Stimulated activated CD8-positive, alpha-beta memory T cell treated with anti-CD3 and anti-CD28 coated beads, Interleukin-7, amount 100 ng/mL, for 1 hour (primary cell): ENCODE measurements at places on chromosomes 4 and X.
A peak's percentile ranks its signal among the peaks of the same experiment; 100 is the strongest.

- DNase-seq, result no peak
Observed at GRCh38 chr4:98262431-98262830, 1.2 kb downstream of the RAP1GDS1 start.

GRCh38 chrX:7119950-7120877 lies 27.3 kb upstream of the STS start:
- DNase-seq, result no peak

DNA sequence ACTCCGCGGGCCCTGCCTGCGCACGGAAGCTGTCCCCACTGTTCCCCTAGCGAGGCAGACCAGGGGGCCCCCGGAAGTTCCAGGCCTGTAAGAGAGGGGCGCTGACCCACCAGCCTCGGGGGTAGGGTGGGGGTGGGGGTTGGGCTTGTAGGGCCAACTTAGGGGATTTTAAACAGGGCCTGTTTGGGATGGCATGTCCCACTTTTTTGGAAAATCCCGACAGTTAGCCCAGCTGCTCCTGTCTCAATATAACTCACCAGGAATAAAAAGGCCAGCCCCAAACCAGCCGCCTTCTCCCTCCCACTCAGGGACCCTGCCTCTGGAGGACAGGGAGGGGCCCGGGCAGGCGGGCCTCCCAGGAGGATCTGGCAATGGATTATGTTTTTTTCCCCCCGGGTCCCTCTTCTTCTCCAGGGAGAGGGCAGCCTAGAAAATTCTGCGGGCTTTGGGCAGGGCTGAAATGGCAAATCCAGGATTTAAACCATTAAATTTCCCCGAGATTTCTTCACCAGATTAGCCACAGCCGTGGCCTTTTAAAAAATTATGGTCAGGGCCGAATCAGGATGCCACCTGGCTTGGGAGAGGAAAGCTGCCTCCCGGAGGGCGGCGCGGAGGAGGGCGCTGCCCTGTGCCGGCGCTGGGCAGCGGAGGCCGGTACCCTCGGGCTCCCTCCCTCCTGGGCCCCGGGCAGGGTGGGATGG lies 957 bp downstream of the PPP2R2C start:
- DNase-seq, result no peak

DNA sequence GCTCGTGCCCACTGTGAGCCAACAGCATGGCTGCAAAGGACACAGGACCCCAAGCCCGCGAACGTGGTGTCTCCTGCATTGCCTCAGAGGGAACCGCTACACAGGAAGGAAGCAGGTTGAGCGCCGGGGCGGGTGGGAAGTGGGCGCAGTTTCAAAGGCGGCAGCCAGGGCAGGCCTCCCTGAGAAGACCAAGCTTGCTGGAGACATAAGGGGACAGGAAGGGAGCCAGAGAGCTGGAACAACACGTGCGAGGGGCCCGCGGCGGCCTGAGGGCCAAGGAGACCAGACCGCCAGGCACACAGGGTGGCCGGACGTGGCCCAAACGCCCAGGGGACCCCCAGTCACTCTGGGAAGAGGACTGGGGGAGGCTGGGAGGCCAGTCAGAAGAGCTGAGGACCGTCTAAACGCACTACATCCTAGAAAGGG lies 32.0 kb downstream of the CTBP1 start:
- peak; percentile 30 for DNase-seq

GRCh38 chrX:106378616-106379015 lies 210.5 kb downstream of the PWWP3B start:
- no peak for DNase-seq

GRCh38 chr4:912548-913279 lies 19.4 kb downstream of the GAK start:
- no peak for DNase-seq

- no peak for DNase-seq
Observed at GRCh38 chr4:145623831-145624230, 4.6 kb downstream of the MMAA start.

DNA sequence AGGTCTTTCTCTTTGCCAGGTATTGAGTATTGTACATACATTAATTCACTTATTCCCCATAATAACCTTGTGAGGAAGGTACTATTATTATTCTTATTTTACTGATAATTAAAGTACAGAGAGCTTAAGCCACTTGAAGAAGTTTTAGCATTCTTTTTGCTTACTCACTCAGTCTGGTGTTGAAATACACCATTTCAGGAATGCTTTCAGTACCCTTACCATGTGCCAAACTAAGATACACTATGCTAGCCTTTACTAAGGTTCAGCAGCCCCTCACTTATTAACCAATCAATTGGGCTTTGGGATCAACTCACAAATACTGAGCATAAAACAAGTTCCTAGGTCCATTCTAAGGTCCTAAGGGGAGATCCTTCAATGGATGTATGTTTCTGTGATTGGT lies 179.0 kb upstream of the FGF13 start:
- no peak for DNase-seq

DNA sequence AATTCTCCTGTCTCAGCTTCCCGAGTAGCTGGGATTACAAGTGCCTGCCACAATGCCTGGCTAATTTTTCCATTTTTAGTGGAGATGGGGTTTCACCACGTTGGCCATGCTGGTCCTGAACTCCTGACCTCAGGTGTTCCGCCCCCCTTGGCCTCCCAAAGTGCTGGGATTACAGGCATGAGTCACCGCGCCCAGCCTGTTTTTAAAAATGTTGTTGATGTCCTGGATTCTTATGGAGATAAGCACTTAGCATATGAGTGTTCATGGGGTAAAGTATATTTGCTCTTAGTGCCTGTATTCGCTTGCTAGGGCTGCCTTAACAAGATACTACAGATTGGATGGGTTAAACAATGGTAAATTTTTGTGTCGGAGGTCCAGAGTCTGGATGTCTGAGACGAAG lies 91.7 kb downstream of the CEP44 start:
- DNase-seq, result no peak

DNA sequence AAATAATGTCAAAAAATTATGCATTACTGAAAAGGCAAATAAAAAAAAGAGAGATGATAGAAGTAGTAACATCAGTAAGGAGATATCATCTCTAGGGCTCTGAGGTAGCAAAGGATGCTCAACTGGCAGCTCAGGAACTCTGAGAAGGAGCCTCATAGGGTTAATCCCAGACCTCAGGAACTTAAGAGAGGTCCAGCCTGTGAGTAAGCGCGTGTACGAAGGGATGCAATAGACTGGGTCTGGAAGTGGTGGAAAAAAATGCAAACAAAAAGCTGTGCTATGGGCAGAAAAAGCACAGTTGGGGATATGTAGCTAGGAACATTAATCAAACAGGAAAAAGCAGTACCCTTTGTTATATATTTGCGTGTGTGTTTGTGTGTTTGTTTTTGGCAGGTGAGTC lies 282.0 kb downstream of the GALNTL6 start:
- DNase-seq, result no peak

- no peak for DNase-seq
Observed at GRCh38 chr4:166816890-166817289, 417.4 kb downstream of the SPOCK3 start.
